Lung (tissue), 17 donors: ENCODE measurements at places on chromosomes 16 and 17. TPM values are rescaled to one million over a fixed set of nuclear protein-coding genes. Genes with fewer than 3 reads are reported as not detected.

The PRRT2 gene
- total RNA-seq: 6.5 TPM

The PRSS8 gene
- 84.4 TPM for total RNA-seq

The TEX19 gene
- not detected for total RNA-seq

The ZNF385C gene
- total RNA-seq: 0.40 TPM

The GPR142 gene
- total RNA-seq: not detected

The TLCD3B gene
- not detected for total RNA-seq
